8988T (cell line): ENCODE measurements at places on chromosomes 3 and 15.
A peak's percentile ranks its signal among the peaks of the same experiment; 100 is the strongest.

GRCh38 chr15:70089692-70089971 lies 8.1 kb downstream of the TLE3 start:
- DNase-seq, result no peak

GRCh38 chr15:66655997-66656396 lies 46.0 kb upstream of the SMAD6 start:
- no peak for DNase-seq

- no peak for DNase-seq
These were observed 47.7 kb downstream of the UMPS start for GRCh38 chr3:124777762-124778470.

DNA sequence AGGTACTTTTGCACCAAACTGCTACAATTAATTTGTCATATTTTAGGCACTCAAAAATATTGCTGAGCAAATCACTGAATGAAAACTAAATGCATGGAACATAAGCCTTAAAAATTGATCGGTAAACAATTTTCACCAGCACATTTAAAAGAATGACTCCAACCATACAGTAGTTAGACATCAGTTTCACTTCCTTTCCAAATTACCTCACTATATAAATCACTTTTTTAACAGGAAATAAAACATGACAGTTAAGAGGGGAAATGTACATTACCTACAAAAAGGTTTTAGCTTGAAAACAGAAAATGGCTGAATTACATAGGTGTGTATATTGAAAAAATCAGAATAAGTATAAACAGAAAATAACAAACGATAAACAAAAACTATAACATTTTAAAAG lies 108.4 kb downstream of the SERPINI1 start:
- DNase-seq, result no peak

GRCh38 chr15:66822114-66822513 lies 120.1 kb downstream of the SMAD6 start:
- no peak for DNase-seq

DNA sequence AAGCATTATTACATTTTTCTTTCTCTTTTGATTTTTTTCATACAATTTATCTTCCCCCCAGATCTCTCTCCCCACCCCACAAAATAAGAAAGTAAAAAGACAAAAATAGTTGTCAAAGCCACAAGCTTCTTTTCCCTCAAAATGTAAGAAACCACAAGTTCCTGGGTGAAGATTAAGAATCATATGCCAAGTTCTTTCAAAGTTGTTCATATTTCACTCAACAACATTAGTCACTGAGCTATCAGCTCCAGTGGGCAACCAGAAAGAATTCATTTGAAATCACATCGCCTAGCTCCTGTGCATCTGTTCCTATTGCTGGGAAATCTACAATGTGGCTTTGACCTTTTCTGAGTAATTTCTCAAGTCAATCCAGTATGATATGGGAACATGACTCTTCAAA lies 681.6 kb upstream of the ARPP21 start:
- no peak for DNase-seq

DNA sequence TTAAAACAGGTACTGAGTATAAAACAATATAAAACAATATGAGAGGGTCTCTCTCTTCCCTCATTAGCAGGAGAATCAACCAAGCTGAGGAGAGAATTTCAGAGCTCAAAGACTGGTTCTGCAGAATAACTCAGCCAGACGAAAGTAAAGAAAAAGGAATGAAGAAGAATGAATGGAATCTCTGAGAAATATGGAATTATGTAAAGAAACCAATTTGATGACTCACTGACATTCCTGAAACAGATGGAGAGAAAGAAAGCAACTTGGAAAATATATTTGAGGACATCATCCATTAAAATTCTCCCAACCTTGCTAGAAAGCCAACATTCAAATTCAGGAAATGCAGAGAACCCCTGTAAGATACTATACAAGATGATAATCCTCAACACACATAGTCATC lies 630.9 kb downstream of the PYDC2 start:
- DNase-seq, result no peak

- no peak for DNase-seq
These were observed 377.3 kb upstream of the SEMA6D start for GRCh38 chr15:47339800-47340570.

GRCh38 chr15:53256457-53256856 lies 466.3 kb upstream of the ONECUT1 start:
- no peak for DNase-seq

DNA sequence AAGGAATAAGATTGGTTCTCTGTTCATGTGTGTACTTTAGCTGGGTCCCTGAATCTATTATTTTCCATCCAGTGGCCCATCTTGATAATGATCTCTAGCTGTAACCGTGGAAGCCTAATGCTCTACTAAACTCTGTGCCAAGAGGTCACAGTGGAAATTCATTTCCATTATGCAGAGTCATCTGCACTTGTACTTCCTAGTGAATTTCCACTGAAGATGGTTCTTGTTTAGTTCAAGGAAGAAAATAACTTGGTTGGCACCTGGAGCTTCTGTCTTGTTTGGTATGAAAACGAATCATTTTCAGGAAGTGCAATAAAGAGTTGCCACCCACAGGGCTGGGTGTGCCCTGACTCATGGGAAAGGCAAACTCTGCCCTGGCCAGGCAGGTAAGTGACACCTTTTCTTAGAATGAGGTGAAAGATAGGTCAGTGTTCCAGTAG lies 10.3 kb downstream of the LPP start:
- DNase-seq, result no peak

GRCh38 chr15:33278816-33279612 lies 31.8 kb upstream of the RYR3 start:
- no peak for DNase-seq

DNA sequence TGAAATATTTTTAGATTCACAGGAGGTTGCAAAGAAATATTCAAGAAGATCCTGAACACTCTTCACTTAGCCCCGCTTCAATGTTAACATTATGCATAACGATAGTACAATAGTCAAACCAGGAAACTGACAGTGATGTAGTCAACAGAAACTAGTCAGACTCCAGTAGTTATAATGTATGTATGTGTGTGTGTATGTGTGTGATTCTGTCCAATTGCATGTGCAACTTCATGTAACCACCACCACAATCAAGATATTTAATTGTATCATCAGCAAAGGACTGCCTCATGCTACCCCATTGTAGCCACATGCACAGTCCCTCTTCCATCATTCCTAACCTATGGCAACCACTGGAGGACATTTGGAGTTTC lies 77.9 kb downstream of the APBA2 start:
- DNase-seq, result no peak

DNA sequence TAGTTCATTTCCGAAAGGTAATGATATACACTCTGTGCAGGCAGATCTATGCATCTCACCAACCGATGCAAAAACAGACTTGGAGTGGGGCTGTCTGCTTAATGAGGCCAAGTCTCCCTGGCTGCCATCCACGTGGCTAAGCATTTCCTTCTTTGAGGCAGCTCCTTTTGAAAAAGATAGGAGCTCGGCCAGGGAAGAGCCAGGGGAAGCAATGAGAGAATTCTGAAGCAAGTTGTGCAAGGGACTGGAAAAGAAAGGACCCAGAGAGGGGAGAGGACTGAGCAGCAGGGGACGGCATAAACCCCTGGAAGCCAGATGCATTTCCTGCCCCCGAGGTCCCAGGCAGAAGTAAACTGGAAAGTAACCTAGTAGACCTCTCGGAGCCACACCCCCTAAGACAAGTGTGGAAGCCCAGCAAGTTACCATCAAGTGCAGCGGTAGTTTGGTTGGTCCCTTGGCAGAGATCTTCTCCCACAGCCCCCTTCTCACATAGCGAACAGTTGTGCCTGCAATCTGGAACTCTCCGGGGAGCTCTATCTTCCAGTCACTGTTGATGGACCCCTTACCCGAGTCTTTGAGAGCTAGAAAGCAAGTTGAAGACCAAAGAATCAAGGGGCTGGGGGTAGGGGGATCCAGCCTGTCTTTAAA lies 288.2 kb downstream of the ADAMTS17 start:
- no peak for DNase-seq

DNA sequence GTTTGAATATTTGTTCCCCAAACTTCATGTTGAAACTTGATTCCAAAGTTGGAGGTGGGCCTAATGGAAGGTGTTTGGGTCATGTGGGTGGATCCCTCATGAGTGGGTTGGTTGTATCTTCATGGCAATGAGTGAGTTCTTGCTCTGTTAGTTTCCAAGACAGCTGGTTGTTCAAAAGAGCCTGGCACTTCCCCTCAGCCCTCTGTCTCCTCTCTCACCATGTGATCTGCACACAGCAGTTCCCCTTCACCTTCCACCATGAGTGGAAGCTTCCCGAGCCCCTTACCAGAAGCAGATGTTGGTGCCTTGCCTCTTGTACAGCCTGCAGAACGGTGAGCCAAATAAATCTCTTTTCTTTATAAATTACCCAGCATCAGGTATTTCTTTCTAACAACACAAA lies 327.1 kb upstream of the SLCO3A1 start:
- DNase-seq, result no peak

GRCh38 chr3:129312021-129312639 lies 33.5 kb downstream of the HMCES start:
- no peak for DNase-seq

GRCh38 chr3:6717026-6717943 lies 143.6 kb upstream of the GRM7 start:
- no peak for DNase-seq

- DNase-seq, result no peak
These were observed 144.1 kb downstream of the FILIP1L start for GRCh38 chr3:99970198-99970597.

DNA sequence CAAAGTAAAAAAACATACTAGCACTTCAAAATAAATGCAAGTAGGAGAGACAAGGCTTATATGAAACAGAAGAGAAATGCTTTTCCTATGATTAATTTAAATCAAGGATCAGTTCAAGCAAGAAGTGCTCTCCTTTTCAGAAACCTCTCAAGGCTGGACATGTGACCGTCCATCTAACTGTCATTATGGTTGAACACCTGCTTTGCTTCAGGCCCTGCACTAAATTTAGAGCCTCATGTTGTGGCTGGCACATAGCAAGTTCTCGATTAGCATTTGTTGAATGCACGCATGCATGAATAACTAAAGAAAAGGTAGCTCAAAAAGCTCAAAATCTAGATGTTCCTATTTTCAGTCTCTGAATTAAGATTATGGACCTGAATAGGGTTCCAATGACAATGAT lies 82.0 kb downstream of the SV2B start:
- DNase-seq, result no peak

DNA sequence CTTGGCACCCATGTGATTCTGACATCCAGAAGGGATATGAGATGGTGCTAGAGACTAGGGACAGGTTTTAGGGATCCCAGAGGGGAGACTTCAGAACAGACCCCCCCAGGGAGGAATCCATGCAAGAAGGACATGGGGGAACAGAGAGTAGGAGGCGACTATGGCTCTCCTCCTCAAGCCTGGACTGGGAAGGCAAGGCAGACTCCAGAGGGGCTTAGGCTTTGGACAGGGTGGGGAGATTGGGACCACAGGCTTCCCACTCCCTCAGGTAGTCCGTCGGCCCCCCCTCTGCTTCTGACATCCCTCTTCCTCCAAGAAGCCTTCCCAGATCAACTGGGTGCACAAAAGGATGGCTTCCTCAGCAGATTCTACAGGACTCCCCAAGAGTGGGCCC lies 3.0 kb upstream of the VIPR1 start:
- no peak for DNase-seq

GRCh38 chr3:56373386-56373785 lies 94.9 kb downstream of the ERC2 start:
- no peak for DNase-seq

- peak; percentile 41 for DNase-seq
These were observed at the start of gene TMOD2 for GRCh38 chr15:51750792-51751696. TSS of gene TMOD2 (plus strand) at chr15:51751597. CDS start at chr15:51766442, 14,845 bp downstream.

DNA sequence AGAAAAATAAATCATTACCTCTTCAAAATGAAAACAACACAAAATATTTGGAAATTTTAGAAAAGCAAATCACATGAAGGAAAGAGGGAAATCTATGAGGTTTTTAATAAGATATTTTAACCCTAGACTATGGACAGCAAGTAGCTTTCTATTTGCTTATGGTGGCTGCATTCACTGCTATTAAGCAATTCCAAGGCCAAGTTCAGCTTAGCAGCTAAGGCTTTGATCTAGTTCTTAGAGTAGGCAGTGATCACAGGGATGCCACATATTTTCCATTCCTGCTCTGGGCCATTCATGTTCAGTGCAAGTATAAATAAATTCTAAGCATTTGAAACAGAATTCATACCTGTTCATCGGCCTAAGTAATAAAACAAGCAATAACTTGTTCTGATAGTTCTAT lies 235.3 kb downstream of the CDIN1 start:
- DNase-seq, result no peak

- no peak for DNase-seq
These were observed 321.2 kb downstream of the RBMS3 start for GRCh38 chr3:29601861-29602585.

DNA sequence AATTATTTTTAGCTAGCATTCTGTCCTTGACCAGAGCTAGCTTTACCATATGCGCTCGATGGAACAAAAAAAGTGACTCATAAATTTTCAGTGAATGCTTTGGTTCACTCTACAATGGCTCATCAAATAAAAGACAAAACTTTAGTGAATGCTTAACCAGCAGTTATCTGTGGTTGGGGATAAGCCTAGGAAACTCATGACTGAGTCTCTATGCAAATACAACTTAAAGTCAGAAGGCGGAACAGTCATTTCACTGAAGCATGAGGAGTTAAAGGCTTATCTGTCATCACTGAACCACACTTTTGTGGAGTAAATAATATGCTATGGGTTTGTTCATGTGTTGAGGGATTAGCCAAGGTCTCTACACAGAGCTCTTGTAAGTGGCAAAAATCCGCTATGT lies 308.4 kb downstream of the SQOR start:
- DNase-seq, result no peak

DNA sequence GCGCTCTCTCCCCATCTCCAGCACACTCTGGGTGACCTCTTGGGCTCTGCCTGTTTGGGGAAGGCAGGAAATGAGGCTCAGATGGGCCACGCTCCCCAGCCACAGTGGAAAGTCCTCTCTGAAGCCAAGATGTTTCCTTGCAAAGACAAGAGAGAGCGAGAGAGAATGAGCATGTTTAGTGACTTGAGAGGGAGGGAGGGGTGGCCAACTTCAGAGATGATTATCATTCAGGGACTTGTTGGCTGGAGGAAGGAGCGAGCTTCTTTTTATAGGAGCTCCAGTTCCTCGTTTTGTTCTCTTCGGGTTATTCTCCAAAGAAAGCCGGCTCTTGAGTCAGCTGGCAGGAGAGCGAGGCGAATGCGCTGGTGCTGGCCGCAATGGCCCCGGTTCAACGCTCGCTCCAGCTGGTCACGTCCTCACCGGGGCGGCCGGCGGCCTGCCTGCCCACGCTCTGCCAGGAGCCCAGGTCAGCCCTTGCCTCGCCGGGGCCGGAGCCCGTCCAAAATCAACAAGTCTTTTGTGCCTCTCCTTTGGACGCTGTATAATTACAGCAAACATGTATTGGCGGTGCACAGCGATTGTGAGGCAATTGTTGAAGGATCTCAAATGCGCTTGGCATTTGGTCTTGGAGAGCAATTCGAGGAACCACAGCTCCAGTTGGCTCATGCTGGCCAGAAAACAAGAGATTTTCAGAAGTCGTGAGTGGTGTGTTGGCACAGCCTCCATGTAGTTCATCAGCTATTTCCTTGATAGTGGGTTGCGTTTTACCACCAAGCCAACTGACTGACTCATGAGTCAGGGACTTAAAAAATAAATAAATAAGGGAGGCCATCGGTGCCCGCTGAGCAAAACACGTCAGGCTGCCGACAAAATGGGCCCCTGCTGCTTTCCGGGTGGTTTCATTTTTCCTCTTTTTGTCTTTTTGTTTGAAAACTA lies 288.6 kb downstream of the UACA start:
- peak; percentile 56 for DNase-seq
